AG09309 (cell line): ENCODE measurements at places on chromosomes 5 and 9.
A peak's percentile ranks its signal among the peaks of the same experiment; 100 is the strongest.

DNA sequence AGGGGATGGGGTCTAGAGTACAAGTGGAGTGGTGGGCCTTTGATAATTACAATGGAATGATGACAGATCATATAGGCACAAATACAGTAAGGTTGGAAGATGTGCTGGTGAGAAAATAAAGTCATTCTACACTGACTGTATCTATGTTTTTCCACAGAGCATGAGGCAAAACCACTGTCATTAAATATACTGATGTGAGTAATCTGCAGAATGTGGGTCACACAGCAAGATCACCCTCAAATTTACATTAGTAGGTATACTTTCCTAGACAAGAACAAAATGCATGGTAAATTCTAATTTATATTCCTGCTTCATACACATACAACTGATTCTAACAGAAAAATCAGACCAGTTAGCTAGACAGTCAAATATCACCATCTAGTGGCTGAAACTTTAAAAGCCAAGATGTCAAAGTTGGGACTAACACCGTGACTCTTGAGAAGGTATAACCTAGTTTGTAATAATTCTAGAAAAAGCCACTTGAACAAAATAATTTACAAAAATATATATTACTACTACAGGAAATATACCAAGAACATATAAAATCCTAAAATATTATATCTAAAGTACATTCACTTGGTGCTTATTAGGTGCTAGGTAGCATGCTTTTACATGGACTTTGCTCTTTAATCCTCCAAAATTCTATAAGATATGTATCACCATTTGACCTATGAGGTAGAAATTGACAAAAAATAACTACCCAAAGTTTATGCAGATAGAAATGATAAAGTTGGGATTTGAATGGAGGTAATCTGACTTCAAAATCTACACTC lies 19.5 kb downstream of the TTC33 start:
- peak; percentile 17 for DNase-seq

DNA sequence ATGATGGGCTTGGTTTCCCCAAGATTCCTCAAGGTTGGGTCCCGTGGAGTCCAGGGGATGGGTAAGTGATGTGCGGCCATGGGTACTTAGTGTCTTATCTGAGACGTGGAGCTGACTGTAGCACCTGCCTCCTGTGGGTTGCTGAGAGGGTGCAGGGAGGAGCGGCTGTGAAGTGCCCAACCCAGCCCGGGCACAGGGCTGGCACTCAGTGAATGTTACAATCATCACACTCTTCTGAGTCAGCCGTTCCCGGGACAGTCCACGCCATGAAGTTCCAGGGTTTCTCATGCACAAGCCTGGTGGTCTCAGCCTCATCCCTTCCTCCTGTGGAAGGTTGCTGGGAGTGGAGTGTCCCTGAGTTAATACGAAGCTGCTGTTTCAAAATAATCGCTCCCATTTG lies 29.1 kb downstream of the NTNG2 start:
- DNase-seq = no peak

GRCh38 chr5:155886311-155887031 lies 440.5 kb upstream of the SGCD start:
- no peak for DNase-seq

GRCh38 chr5:149363936-149364335 lies 6.1 kb downstream of the PCYOX1L start:
- DNase-seq = no peak

DNA sequence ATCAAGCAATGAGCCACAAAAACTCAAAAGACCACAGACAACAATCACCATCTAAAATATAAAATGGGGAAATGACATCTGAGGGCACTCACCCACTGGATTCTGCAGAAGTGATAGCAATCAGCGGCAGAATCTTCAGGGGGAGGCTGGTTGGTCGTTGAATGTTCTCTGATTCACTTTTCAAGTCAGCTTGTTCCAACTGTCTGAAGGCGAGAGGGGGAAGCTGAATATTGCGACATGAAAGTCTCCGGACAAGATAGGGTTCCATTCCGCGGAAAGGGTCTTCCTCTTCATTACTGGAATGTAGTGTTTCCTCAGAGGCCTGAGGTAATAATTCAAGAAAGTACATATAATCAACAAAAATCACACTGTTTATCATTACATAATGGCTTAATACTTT lies 94.9 kb upstream of the PDE4D start:
- no peak for DNase-seq

GRCh38 chr9:73847536-73847935 lies 649.6 kb upstream of the RORB start:
- DNase-seq = no peak

DNA sequence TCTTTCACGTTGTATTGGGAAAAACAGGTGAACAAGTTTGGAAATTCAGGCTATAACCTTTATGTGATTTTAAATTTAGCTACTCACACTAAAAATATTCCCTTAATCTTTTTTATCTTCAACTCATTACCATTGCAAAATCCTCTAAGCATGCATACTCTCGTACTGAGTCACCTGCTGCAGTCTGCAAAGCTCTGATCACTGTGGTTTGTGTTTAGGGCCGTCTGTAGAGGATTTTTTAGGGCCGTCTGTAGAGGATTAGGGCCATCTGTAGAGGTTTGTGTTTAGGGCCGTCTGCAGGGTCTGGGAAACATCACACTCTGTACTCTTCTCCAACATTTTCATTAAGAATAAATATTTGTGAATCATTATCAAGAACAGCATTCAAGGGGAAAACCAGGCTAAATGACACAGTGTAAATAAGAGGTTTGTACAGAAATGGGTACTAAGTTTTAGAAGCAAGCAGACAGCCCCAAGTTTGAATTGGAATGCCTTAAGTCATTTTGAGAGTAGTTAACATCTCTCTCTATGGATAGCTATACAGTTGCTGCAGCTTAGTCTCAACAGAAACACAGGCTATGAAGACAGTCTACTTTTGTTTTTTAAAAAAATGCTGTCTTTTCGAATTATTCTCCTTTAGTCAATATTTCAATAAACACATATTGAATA lies 155.0 kb upstream of the TSLP start:
- DNase-seq = peak; percentile 78

DNA sequence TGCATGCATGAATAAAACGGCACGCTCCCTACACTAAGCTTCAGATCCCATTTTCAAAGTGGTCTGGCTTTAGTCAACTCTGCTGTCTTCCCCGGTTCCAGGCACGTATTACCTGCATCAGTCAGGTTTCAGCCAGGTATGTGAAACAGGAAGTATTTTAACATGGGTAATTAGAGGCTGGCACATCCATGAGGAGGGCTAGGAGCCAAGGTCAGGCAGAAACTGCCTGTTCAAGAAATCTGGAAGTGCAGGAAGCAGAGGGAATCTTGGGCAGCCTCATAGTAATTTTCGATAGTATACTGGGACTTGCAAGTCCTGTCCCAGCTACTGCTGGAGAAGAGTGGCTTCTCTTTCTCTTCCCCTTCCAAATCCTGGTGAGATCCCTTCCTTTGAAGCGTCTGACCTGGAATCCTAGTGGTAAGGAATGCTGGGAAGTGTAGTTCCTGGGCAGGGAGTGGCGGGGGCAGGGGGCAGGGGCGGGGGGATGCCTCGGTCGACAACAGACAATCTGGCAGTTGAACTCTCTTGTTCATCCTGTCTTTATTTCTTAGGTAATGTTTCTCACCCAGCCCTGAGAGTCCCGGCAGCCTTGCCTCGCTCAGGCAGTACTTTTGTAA lies 403.1 kb downstream of the TLE4 start:
- DNase-seq = no peak

GRCh38 chr5:5188376-5189050 lies 48.4 kb downstream of the ADAMTS16 start:
- DNase-seq = no peak

GRCh38 chr9:123049589-123050222 lies 16.2 kb downstream of the GPR21 start:
- DNase-seq = peak; percentile 51

GRCh38 chr9:36825179-36825578 lies 208.9 kb downstream of the PAX5 start:
- no peak for DNase-seq

GRCh38 chr9:113644321-113644720 lies 180.8 kb downstream of the RGS3 start:
- no peak for DNase-seq

DNA sequence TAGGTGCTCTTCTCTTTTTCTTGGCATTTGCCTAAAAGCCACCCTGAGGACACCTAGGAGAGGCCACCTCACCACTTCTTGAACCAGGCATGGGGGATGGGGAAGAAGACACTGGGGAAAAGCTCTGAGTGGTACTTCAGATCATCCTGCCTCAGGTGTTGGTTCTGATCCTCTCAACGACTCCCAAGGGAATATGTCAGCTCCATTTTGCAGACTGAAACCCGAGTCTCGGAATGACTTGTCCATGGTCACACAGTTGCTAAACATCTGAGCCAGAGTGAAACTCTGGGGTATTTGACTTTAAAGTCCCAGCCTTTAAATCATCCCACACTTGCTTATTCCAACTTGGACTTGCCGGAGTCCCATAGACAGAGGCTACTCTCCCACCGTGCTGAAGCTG lies 120.6 kb upstream of the GABRP start:
- DNase-seq = no peak

DNA sequence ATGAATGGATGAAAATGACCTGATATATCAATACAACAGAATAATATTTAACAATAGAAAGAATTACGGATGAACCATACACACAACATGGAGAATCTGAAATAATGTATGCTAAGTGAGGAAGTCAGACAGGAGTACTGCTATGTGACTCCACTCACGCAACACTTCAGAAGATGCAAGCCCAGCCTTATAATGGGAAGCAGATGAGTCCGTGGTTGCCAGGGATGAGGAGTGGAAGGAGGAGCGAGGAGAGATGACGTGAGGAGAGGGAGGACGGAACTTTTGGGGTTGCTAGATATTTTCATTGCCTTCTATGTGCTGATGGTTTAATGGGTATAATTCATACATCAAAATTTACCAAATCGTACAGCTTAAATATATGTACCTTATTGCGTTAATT lies 55.4 kb upstream of the ERCC6L2 start:
- peak; percentile 38 for DNase-seq

GRCh38 chr5:126736141-126736540 lies 40.8 kb upstream of the LMNB1 start:
- no peak for DNase-seq

DNA sequence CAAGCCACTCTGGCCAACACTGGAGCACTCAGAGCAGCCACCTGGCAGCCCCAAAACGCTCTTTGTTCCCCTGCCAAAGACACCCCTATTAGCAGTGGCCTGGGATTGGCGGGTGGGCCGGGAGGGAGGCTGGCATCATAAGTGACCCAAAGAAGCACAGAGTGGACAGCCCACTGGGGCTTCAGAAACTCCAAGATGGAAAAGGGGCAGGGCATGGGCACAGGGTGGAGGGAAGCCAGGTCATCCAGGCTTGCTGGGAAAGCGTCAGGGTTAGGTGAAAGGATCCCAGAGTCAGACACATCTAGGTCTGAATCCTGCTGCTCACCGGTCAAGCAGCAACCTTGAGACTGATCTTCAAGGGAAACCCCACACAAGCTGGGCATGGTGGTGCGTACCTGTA lies 14.8 kb downstream of the EEIG1 start:
- no peak for DNase-seq

GRCh38 chr5:157994906-157995519 lies 136.1 kb upstream of the CLINT1 start:
- DNase-seq = no peak

DNA sequence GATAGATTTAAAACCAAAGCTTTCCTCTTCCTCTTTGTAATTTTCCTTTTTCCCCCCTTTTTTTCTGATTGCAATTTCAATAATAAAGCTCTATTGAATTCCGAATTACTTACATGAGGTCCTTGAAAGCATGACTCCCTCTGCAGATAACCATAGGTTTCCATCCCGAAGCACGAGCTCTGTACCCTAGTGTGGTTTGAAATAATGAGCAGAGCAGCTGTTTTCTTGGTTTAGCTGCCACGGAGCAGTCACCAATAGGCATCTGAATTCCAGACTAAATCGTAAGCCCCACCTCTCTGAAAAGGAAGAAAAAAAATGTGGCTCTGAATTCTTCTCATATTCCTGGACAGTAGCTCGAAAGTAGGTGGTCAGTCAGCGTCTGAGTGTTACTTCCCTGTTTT lies 18.5 kb upstream of the GNE start:
- DNase-seq = no peak

DNA sequence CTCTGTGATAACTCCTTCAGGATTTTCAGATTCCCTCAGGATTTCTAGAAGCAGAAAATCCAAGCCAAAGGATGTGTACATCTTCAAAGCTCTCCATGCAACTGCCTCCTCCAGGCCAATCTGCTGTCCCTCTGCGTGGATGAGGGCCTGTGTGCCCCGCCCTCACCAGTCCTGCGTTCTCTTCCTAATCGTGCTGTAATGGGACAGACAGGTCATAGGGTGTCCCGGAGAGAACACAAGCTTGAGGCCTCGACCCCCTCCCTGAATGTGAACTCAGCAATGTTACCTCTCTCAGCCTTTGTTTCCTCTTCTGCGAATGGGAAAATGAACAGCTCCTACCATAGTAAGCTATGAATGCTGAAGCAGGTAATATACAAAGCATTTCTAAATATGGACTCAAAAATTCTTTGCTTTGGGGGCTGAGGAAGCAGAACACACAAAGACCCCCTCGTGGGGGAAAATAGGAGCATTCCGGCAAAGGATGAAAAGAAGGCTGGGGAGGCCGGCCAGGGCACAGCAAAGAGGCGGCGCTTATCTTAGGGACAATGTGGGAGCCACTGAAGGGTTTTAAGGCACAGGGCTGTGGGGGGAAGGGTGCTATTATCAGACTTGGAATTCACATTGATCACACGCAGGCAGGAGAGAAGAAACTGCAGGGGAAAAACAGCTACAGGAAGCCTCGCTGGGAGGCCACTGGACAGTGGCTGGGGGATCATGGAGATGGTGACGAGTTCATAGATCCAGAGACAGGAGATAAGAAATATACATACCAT lies 57.2 kb upstream of the FBXW11 start:
- DNase-seq = no peak

DNA sequence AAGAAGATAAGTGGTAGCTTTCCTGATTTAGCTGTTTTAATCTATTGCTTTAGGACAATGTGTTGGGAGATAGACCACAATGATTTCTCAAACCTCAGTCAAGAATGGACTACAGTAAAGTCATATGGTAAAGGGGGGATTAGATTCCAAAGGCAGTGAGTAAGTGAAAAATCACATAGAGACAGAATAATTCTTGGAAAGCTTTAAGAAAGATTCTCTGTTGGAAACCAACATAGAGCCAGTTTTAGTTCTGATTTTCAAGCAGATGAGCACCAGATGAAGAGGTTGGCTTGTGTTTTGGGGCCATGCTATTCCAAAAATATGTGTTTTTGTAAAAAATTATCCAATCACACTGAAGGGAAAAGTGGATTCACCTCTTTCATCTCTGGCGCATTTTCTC lies 256.8 kb upstream of the RPS23 start:
- no peak for DNase-seq

GRCh38 chr9:8011974-8012373 lies 212.4 kb upstream of the DMAC1 start:
- no peak for DNase-seq

- DNase-seq = peak; percentile 43
Measured at GRCh38 chr9:4762108-4762885, 21.3 kb upstream of the AK3 start.

- peak; percentile 31 for DNase-seq
Measured at GRCh38 chr5:150700594-150701377, at the start of gene RBM22. Gene RBM22 (minus strand): TSS chr5:150701062. CDS start chr5:150700985, 77 bp downstream.

- DNase-seq = no peak
Measured at GRCh38 chr5:95931079-95931833, 30.4 kb downstream of the ELL2 start.
